AG10803 (cell line): ENCODE measurements at places on chromosomes 2 and 18.

DNA sequence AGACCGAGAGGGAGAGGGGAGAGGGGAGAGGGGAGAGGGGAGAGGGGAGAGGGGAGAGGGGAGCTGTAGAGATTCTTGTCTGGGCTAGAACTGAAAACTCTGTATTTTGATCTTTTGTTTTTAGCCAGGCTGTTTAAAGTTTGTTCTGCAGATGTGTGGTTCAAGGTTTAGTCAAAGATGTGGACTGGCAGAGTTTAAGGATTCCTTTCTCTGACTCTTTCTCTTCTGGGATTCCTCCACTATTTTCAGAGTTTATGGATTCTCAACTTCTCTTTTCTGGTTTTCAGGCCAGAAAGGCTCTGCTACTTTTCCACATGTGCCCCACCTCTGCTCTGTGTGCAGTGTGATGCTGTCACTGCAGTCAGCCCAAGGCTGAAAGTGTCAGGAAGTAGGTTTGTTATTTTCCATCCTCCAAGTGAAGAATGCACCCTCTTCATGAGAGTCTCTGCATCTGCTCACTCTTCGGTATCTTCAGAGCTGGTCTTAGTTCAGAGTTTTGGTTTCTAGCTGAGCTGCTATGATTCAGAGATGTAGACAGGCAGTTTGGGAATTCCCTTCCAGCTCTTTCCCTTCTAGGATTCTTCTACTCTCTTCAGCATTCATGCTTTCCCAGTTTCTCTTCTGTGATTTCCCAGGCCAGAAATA lies 130.9 kb upstream of the SMAD7 start:
- DNase-seq: no peak

- DNase-seq: no peak
These were observed 404.5 kb downstream of the EPHA4 start for GRCh38 chr2:221167561-221167960.

DNA sequence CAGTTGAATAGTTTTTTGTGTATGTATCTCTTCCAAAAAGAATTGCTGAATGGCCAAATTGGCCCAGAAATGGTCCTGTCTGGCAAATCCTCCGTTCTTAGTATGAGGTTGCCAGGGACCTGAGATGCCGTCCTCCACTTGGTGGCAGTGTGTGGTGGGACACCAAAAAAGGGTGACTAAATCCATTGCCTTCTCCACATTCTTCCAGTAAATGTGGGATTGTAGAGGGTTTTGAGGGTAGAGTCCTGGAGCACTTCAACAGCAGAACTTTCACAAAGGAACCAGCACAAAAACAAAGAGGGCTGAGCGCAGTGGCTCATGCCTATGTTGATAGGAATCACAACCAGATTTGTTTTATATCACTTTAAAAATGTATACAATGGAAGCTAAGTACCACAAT lies 199.9 kb downstream of the BCL2 start:
- peak; percentile 34 for DNase-seq

DNA sequence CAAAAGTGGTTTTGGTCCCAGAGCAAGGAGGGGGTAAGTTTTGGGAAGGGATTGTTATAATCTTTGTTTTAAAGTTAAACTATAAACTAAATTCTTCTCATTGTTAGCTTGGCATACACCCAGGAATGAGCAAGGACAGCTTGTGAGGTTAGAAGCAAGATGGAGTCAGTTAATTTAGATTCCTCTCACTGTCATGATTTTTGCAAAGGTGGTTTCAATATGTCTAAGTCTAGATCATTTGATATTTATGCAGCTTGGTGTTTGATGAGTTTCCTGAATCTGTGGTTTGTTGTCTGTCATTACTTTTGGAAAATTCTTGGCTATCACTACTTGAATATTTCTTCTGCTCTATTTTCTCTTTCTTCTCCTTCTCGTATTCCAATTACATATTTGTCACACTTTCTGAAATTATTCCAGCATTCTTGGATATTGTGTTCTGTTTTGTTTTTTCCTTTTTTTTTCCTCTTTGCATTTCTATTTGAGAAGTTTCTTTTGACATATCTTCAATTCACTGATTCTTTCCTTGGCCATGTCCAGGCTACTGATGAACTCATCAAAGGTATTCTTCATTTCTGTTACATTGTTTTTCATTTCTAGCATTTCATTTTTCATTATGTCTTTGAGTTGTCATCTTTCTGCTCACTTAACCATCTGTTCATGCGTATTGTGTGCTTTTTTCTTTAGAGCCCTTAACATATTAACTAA lies 5.1 kb downstream of the SP140 start:
- no peak for DNase-seq

- DNase-seq: no peak
These were observed 55.2 kb downstream of the TTC21B start for GRCh38 chr2:165898381-165898780.

DNA sequence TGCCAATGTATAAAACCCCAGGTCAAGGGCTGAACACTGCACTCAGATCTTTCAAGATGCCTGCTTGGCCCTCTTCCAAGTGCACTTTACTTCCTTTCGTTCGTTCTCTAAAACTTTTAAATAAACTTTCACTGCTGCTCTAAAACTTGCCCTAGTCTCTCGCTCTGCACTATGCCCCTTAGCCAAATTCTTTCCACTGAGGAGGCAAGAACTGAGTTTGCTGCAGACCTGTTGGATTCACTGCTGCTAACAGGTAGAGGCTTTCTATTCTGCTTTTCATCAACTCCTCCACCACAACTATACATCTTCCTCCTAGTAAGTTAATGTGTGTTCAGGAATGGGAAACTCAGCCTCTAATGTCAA lies 467.9 kb downstream of the MBD2 start:
- DNase-seq: no peak

GRCh38 chr2:60445684-60446179 lies 107.7 kb downstream of the BCL11A start:
- DNase-seq: peak; percentile 41

GRCh38 chr2:108919571-108920373 lies 69.2 kb downstream of the EDAR start:
- no peak for DNase-seq

DNA sequence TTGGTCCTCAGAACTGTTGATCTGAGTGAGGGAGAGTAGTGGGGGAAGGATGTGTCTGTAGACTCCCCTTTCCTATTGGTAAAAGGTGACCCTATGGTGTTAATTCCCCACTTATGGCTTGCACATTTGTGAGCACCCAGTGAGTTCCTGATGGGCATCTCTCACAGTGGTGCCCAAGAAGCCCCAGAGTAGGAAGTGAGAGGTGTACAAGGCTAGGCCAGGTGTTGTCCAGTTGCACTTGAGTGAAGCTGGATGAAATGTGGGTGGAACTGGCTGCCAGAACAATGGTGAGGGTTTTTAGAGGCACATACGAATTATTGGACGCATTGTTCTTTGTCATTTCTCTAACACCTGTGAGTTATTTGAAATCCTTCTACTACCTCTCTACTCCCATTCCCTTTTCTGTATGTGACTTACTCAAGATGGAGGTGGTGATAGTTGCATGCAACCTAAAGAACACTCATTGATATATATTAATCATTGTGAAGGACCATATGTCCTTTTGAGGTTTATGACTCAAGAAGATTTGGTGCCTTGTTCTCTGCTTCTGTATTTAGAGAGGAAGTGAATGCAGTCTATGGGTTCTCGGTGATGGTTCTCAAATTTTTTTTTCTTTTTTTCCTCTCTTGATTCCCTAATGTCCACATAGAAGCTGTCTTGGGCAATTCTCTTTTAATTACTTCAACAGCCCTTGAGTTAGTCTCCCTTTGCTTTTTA lies 162.7 kb downstream of the FSHR start:
- no peak for DNase-seq

DNA sequence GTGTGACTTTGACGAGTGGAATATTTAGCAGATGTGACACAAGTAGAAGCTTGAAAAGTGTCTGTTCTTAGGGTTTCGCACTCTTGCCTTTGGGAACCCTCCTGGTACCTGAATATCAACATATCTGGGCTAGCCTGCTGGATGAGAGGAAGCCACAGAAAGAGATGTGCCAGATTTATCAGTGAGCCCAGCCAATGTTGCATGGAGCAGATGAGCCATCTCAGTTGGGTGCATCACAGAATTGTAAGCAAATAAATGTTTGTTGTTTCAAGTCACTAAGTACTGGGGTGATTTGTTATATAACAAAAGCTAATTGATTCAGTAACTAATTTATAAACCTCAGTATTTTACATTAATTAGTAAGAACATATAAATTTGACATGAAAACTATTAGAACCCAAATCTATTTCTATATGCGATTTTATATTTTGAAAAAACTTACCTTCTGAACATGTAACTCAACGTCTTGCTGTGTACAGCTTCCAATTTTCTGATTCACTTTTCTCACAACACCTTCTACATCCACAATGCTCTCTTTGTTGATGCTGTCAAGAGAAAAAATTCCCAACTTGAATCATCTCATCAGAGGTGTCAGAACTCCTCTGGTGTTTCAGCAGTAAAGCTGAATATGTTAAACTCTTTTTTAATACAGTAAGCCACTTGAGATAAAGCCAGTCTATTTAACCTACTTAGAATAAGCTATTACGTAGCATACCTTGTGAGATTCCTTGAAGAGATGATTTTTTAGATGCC lies 42.3 kb downstream of the DARS1 start:
- no peak for DNase-seq

DNA sequence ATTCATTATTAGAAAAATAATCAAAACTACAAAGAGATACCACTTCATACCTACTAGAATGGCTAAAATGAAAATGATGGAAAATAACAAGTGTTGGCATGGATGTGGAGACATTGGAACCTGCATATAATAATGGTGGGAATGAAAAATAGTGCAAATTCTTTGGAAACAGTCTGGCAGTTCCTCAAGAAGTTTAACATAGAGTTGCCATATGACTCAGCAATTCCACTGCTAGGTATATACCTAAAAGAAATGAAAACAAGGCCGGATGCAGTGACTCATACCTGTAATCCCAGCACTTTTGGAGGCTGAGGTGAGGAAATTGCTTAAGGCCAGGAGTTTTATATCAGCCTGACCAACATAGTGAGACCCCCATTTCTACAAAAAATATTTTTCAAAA lies 41.6 kb upstream of the ACYP2 start:
- no peak for DNase-seq

- peak; percentile 82 for DNase-seq
These were observed 359.3 kb downstream of the IRS1 start for GRCh38 chr2:226440127-226440918.

- peak; percentile 9 for DNase-seq
These were observed 174.1 kb downstream of the LRATD1 start for GRCh38 chr2:14806613-14807012.

DNA sequence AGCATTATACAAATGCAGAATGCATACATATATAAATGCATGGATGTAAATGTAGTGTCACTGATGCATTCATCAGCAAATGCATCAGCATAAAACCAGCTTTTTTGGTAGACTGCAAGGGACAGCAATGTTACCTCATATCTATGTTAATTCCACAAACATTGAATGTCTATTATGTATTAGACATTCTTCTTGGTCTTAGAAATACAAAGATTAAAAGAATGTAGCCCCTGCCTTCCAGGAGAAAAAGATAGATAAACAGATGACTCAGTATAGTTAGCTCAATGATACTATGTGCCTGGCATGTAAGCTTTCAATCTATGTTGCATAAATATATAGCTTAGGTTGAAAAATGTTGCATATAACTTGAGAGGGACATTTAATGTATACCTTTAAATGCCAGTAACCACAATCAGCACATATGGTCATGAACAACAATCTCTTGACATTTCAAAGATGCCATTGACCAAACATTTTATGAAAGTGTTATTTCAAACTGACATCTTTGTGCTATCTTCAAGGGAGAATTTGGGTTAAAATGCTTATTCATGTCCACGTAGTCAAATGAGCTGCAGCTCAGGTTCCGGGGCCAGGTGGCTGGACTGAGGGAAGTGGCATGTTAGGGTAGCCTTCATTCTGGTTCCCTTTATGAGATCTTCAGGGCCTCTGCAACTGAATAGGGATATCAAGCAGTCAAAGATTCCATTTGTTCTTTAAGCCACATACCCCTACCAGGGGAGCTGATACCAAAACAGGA lies 45.2 kb upstream of the GCG start:
- peak; percentile 34 for DNase-seq

DNA sequence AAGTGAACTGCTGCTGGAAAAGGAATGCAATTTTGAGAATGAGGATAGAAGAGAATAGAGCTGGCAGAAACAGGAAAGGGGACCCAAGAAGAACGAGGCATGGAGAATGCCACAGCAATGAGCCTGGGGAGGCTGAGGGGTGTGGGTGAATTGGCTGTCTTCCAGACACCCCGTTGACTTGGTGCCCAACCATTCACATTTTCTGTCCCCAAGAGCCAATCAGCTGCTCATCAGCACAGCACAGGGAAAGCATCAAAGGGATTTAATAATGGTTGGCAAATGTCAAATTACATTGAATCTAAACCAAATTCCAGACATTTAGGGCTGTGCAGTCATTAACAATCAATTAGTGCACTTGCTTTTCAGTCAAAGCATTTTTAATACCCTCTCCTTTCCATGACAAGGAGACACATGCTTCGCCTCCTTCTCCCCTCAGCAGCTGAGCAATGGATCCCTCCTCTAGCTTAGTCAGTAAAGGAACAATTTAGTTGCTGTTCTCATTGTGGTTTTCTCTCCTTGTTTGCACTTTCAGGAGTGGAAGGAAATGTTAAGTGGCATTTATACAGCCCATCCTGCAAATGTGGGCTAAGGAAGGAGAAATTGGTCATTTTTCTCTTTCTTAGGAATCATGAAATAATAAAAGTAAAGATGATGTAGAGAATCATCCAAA lies 98.8 kb downstream of the KLF7 start:
- no peak for DNase-seq

DNA sequence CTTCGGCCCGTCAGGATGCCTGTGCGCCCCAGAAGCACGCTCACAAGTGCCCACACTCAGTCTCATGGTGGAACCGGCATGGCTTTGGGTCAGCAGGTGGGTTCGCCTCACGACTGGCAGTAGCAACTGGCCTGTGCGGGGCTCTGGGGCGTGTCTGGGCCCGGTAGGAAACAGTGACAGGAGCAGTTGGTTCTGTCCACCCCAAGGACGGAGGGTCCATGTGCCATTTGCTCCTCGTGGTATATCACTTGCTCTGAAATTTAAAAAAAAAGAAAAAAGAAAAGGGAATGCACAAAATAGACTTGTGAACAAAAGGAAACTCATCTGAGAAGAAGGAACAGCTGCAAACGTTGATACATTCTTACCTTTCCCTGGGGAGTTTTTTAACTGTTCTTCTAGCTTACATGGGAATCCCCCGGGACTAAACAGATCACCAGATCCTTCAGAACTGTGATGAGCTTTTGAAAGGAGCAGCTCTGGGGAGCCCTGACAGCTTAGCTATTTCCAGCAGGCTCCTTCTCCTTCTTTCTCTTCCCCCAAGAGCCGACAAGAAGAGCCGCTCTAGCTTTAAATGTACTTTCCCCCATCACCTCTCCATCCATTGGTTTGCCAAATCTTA lies 42.8 kb downstream of the TRAPPC12 start:
- DNase-seq: no peak
